Thoracic aorta (tissue), 2 donors: ENCODE measurements at places on chromosomes 7 and 10. TPM values are rescaled to one million over a fixed set of nuclear protein-coding genes. Genes with fewer than 3 reads are reported as not detected.

DNA sequence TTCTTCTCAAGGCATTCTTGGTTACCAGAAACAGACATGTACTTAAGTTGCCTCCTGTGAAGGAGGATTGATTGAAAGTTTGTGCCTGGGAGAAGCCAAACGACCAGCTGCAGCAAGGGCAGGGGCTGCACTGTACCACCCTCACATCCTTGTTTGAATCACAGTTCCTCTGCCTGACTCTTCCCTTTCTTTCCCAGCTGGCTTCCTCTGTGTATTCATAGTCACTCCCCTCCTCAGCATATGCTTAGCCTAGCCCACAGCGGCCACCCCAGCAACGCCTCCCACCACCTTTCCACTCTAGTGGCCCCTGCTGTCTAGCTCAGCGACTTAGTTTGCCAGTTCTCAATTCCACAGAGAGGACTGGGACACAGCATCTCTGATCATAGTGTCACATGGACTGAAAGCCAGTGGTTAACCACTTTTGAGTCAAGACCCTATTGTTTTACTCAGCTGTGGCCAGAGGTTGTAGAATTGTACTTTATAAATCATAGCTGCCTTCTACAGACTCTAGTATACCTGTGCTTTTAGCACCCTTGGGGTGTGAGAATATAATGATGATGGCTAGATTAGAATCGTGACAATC is 643.0 kb downstream of the SUGCT start:
- H3K27me3 ChIP-seq, result no peaks in the 10 kb centered on the region
- no peak overlapping the region for H3K27ac ChIP-seq
- DNase-seq, result no peak

DNA sequence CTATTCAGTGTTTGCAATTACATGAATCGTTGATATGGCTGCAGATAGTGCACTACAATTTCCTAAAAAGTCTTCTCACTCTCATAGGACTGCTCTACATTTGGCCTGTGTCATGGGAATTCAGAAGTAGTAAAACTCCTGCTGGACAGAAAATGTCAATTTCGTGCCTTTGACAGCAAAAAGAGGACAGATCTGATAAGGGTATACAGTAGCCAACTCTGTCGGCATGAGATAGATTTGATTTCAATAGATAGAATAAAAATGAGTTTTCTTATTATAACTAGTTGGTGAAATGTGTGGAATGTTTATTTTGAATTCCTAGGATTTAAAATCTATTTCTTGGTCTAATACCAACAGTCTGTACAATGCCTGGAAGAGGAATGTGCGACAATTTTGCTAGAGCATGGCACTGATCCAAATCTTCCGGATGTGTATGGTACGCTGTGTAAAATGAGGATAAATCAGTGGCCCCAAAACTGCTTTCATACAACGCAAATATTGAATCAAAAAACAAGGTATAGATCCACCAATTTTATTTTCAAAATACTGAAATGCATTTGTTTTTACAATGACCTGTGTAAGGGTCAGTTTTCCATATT is 133.5 kb upstream of the CDK13 start:
- no peak overlapping the region for H3K4me3 ChIP-seq
- H3K27ac ChIP-seq, result no peak overlapping the region
- H3K36me3 ChIP-seq, result no peaks in the 10 kb centered on the region
- no peaks in the 10 kb centered on the region for H3K4me1 ChIP-seq
- DNase-seq, result no peak
- no peaks in the 10 kb centered on the region for H3K27me3 ChIP-seq

The OR2A5 gene
- total RNA-seq, result not detected

DNA sequence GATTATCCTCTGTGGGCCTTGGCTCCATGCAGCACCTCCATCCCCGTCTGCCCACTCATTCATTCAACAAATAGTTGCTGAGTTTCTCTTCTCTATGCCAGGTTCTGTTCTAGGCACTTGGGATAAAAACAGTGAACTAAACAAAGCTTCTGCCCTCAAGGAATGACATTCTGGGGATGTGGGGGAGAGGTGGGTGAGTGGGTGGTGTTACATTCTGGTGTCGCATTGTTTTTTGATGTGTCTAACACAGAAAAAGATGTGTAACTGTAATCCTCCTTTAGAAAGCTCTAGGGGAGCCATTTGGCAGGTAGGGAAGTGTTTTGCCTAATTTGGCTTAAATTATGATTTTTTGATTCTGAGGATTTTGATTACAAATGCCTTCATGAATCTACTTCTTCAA is 21.4 kb downstream of the AUTS2 start:
- H3K27me3 ChIP-seq, result no peaks in the 10 kb centered on the region
- DNase-seq, result no peak
- H3K4me3 ChIP-seq, result no peak overlapping the region
- H3K4me1 ChIP-seq, result no peaks in the 10 kb centered on the region
- no peak overlapping the region for H3K27ac ChIP-seq

DNA sequence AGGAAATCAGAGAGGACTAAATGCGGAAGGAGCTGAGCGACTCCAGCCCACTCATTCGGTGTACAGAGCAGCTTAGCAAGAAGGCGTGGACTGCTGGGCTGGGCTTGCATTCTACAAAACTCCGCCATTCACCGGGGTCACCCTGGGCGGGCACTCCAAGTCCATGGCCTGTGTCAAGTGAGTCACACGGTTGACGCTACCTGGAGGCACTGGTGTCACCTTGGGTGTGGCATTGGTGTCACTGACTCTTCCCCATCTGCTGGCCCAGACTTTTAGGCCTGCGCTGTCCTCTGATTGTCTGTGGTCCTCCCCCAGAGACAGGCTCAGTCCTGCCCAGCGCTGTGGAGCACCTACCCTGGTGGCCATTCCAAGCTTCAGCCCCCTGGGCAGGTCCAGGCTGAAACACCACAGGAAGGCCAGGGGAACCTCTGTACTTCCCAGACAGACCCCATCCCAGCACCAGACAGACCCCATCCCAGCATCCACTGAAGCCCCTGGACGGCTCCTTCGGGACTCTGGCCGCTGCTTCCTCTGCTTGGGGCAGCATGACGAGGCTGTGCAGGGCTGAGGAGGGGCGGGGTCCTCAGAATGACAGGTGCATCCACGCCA is 30.6 kb upstream of the CNPY1 start:
- no peaks in the 10 kb centered on the region for H3K27me3 ChIP-seq
- H3K36me3 ChIP-seq, result no peaks in the 10 kb centered on the region
- H3K4me1 ChIP-seq, result no peaks in the 10 kb centered on the region
- no peak overlapping the region for H3K27ac ChIP-seq

GRCh38 chr7:24727154-24728120 is 29.8 kb downstream of the GSDME start:
- H3K4me1 ChIP-seq, result peaks cover 14% of the 10 kb centered on the region
- H3K27ac ChIP-seq, result no peak overlapping the region
- H3K27me3 ChIP-seq, result no peaks in the 10 kb centered on the region
- no peak overlapping the region for H3K4me3 ChIP-seq
- H3K36me3 ChIP-seq, result no peaks in the 10 kb centered on the region

DNA sequence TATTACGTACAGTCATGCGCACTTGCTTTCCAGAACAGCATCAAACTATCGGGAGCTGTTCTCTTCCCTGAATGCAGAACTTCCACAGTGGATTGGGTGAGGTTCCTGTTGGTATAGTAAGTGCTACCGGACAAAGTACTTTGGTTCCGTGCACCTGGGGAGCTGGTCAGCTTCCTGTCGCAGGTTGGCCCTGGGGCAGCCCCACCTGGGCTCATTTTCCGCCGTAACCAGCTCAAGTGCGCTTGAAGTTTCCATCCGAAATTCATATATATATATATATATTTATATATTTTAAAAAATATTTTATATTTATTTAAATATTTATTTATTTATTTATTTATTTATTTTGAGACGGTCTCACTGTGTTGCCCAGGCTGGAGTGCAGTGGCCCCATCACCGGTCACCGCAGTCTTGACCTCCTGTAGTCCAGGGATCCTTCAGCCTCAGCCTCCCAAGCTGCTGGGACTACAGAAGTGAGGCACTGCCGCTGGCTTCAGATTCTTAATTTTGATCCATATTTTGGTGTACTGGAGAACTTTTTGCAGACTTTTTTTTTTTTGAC is 6.5 kb downstream of the SCART1 start:
- no peak for DNase-seq
- no peaks in the 10 kb centered on the region for H3K36me3 ChIP-seq
- no peaks in the 10 kb centered on the region for H3K4me1 ChIP-seq
- no peak overlapping the region for H3K27ac ChIP-seq

GRCh38 chr10:77873536-77874380 is 52.8 kb downstream of the DLG5 start:
- H3K36me3 ChIP-seq, result no peaks in the 10 kb centered on the region
- H3K4me1 ChIP-seq, result peaks cover 40% of the 10 kb centered on the region
- no peaks in the 10 kb centered on the region for H3K27me3 ChIP-seq
- peak overlapping the region; percentile 36 for H3K27ac ChIP-seq

The LRRN3 gene
- 3.0 TPM for total RNA-seq

- H3K4me3 ChIP-seq, result no peak overlapping the region
- H3K27ac ChIP-seq, result peak overlapping the region; percentile 31
- no peak for DNase-seq
- no peaks in the 10 kb centered on the region for H3K36me3 ChIP-seq
Measured at GRCh38 chr10:71995449-71995848, 31.3 kb downstream of the CHST3 start.

DNA sequence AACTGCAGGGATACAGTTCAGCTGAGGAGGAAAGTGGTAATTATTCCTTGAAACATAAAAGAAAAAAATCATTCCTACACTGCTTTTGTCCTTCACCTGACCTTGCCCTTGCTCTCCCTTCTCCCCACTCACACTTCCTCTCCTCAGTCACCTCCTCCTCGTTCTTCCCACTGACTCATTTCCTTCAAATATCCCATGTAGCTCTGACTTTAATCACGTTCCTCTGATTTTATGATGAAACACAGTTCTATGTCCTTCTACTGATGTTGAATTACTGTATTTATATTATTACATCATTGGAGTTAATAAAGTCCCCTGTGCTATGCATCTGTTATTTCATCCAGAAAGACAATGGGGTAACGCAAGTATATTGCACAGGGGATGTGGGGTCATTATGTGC is 575.6 kb downstream of the POM121L12 start:
- H3K27ac ChIP-seq, result no peak overlapping the region
- no peaks in the 10 kb centered on the region for H3K4me1 ChIP-seq
- no peak overlapping the region for H3K4me3 ChIP-seq
- no peak for DNase-seq
